T-helper 2 cell treated with Interferon-gamma antibody and Interleukin-4, amounts not matched to agents 5 μg/mL and 100 μg/mL, for 36 hours (primary cell): ENCODE measurements at places on chromosomes 11 and 22.

GRCh38 chr11:14181121-14181520, 177.9 kb downstream of the RRAS2 start:
- DNase-seq = no peak

- DNase-seq = no peak
These were observed 216.3 kb upstream of the SYN3 start for GRCh38 chr22:33274214-33275072.

DNA sequence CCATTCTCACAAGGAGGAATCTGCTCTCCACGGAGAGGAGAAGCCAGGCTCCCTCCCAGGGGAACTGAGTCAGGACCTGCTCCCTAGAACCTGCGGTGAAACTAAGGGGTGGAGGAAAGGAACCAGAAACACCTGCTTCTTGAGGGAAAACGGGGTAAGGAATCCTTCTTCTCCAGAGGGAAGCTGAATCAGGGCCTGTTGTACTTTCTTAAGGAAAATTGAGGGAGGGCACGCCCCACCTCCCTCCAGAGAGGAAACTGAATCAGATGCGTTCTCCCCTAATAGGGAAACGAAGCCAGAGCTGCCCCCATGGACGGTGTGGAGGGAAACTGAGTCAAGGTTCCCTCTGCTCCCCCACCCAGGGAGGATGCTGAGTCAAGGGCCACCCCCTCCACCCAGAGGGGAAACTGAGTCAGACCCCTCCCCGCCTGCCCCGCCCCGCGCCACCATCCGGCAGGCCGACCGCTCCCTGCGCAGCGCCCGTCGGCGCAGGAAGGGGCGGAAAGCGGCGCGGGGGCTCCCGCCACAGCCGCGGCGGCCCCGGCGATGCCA, 393 bp downstream of the RELA start:
- DNase-seq = no peak

GRCh38 chr11:3381794-3382193, 2.8 kb upstream of the ZNF195 start:
- DNase-seq = no peak

- DNase-seq = no peak
These were observed 16.6 kb downstream of the ARAP1 start for GRCh38 chr11:72735495-72736027.

DNA sequence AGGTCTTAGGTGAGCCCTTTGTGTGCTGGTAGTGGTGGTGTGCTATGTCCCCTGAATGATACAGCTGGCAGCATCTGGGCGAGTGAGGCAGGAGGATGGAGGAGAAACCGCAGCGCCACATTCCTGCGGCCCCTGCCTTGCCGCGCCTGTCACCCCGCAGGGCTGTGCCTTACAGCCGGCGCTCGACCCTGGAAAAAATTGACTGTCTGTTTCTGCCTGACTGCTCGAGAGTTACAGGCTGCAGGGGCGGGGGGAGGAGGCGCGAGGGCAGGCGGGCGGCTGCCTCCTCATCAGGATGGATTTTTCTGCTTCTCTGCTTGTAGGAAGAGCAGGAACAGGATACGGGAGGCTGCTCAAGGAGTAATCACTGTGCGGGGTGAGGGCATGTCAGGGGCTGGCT, 443.4 kb downstream of the MIAT start:
- DNase-seq = no peak

DNA sequence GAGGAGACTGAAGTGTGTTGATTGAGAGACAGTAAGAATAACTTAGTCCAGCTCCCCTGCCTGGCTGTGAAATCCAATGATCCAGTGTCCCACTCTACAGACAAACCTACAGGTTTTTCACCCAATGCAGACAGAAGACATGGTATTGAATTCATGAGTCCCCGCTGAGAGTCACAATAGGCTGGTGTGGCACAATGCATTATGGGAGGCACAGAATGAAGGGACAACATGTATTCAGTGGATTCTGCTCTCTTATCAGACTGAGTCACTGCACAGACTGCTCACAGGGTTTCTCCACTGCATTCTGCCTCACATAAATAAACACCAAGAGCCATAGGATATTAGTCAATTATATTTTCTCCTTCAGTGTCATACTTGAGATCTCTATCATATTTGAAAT, 55.2 kb upstream of the TOP3B start:
- no peak for DNase-seq

GRCh38 chr22:27625769-27626674, 175.5 kb downstream of the MN1 start:
- DNase-seq = no peak

- no peak for DNase-seq
These were observed 71.1 kb upstream of the WNT7B start for GRCh38 chr22:46047841-46048595.

DNA sequence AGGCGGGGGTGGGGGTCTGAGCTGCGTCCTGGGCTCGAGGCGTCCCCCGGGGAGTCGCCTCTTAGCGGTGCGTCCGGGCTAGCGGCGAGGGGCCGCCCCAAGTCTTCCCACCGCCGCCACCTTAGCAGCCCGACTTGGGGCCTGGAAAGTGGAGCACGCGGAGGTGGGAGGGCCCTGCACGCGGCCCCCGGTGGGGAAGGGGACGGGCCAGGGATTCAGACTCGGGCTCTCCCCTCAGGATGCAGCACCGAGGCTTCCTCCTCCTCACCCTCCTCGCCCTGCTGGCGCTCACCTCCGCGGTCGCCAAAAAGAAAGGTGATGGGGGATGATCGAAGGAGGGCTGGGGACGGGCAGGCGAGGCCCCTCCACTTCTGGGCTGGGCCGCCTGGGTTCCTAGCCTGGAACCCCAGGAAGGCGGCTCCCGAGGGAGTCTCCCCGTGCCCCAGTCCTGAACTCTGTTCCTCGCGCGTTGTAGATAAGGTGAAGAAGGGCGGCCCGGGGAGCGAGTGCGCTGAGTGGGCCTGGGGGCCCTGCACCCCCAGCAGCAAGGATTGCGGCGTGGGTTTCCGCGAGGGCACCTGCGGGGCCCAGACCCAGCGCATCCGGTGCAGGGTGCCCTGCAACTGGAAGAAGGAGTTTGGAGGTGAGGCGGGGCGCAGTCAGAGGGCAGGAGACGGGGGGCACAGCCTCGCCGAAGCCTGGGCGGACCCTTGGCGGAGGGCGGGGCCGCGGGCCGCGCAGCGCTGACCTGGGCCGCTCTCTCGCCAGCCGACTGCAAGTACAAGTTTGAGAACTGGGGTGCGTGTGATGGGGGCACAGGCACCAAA, 563 bp downstream of the MDK start:
- no peak for DNase-seq

GRCh38 chr11:42840176-42840829, 471.5 kb upstream of the API5 start:
- no peak for DNase-seq

DNA sequence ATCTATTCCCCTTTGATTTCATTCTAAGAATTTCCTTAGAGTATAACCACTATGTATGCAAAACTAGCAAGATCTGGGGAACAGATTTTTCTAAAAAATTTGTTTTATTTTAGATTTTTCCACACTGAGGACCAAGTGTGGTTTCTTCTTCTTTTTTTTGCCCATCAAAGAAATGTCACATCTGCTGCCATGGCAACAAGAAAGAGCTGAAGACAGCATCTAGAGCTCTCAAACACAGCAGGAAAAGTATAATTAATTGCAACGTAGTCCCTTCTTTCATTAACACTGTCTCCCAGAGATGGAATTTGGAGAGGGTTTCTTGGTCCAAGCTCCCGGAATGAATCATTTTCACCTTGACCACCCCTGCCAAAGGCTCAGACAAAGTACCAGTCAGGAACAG, 256.7 kb upstream of the CCDC90B start:
- DNase-seq = no peak

DNA sequence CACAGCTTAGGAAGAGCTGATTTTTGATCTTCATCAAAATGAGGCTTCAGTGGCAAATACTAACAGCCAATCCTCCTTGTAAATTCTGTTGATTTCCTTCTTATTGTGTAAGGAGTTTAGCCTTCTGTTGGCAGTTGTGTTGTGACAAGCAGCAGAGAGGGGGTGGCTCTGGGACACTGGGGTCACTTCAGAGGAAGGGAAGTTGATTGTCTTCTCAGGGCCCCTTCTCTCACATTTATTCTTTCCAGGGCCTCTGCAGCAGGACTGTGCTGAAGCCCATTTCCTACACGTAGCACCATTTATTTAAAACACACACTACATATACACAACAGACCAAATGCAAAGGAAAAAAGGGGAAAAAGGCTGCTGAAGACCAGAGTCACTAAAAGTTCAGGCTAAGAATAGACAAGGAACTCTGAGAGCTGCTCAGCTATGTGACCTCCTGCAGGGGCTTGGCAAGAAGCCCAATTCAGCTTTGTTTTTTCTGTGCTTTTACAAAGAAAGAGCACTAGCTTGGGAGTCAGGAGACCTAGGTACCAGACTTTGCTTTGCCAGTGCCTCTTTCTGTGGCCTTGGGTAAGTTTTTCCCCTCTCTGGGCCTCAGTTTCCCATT, 28.3 kb upstream of the UPB1 start:
- no peak for DNase-seq

GRCh38 chr11:8705146-8705545, 22.6 kb downstream of the RPL27A start:
- no peak for DNase-seq

DNA sequence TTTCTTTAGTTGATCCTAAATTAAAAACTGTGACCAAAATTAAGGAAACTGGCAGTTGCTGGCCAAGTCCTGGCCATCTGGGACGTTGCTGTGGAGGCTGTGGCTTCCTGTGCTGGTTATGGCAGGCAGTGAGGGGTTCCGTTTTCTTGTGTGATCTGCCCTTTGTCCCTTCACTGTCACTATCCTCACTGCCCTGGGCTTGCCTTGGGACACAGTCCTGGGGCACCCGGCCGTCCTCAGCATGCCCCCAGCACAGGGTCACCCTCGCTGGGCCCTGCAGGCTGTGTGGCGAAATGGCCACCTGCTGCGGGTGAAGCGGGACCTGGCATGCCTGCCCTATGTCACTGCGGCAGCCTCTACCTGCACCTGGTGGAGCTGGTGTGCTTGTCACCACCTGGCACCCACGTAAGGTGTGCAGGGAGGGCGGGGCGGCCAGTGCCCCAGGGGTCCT, 52.5 kb upstream of the SLC22A12 start:
- no peak for DNase-seq

- no peak for DNase-seq
These were observed at the start of gene HTR3A for GRCh38 chr11:113974741-113975470. Gene HTR3A, plus strand, starts transcription at chr11:113975108. Its CDS starts 218 bp downstream, at chr11:113975326.

- no peak for DNase-seq
These were observed 301.1 kb downstream of the BLID start for GRCh38 chr11:121814962-121815361.
